Cortex of kidney (tissue), 1 donor: ENCODE measurements at places on chromosomes 12 and 14.

DNA sequence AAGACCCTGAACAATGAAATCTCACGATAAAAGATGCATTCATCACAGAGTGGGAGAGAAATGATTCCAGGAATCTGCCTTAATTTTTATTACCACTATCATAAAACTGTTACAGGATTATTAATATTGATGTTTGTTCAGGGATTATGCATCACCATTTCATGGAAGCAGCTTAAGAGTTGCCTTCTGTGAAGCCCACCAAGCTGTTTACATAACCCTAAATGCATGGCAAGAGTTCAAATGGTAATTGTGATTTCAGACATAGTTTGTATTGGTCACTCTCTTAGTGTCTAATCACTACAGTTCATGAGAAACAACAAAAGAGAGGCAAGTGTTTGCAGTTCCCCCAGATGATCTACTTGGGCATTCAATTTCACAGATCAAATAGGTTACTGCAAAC, 527.7 kb downstream of the RPS29 start:
- no peak for DNase-seq

- DNase-seq = no peak
These were observed 208.8 kb upstream of the EEA1 start for GRCh38 chr12:93137656-93138612.

DNA sequence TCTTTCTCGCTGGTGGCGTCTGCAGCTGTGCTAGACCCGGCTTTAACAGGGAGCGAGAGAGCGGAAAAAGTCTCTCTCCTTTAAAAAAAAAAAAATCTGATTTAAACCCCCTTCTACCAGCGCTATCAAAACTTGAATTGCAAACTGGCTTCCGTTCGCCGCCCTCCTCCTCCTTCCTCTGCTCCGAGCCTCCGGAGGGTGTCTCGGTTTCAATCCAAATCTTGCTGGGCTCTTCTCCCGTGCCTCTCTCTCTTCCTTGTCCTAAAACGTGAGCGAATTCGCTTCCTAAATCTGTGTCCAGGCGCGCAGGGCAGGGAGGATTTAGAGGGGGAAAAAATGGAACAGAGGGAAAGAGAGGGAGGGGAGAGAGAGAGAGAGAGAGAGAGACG, 272 bp downstream of the TBX3 start:
- DNase-seq = no peak

GRCh38 chr14:101600891-101601605, 39.8 kb downstream of the DIO3 start:
- no peak for DNase-seq

DNA sequence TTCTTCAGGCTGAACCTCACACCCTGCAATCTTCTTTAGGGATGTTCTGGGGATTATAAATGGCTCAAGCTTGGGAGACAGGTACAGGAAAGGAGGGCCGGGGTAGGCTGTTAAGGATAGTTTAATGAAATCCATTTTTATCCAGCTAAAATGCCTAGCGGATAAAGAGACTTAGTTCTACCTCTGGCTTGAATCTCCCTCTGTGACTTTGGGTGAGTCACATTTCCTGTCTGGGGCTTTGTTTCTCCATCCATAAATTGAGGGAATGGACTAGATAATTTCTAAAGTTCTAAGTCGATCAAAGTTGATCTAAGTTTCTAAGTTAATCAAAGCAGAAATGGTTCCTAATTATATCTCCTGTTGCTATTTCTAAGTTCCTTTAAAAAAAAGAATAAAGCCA, 319.6 kb upstream of the E2F7 start:
- DNase-seq = no peak

GRCh38 chr14:88791629-88792472, 902 bp downstream of the EML5 start:
- no peak for DNase-seq

GRCh38 chr14:100428727-100429126, 105.6 kb downstream of the SLC25A47 start:
- DNase-seq = no peak

GRCh38 chr12:56020423-56021184, at the start of gene IKZF4:
Gene IKZF4, plus strand, starts transcription at chr12:56021043. Its CDS starts 451 bp downstream, at chr12:56021494.
- DNase-seq = no peak

DNA sequence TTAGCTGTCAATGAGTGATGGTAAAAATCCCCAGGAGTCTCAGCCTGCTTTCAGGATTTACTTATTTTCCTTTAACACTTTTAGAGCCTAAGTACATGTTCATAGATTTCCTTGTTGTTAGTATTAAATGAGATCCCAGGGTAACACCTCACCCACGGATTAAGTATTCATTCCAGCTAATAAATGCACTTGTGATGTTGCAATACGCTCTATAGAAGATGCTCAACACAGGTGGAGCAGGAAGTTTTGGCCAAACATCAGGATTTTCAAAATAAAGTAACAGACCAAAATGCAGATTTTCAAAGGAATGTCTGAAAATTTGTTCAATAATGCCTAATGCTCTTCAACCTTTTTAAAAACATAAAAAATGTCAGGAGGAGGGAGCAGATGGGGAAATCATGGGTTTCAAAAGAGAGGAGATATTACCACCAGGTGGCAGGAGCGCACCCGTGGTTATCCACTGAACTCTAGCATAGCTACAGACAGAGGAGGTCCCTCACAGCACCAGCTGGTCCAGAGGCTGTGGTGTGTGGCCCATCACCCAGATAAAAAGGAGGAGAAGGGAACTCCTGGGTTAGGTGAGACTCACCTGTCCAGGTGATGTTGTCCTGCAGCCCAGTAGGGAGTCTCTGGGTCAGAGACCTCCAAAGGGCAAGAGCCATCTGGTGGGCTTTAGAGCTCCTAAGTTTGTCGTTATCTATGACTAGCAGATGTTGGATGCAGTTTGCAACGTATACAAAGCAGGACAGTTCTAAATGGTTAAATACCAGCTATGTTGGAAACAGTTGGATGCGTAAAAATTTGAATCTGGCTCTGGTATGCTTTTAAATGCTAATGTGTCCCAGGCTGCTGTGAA, 1158.4 kb upstream of the TMEM132C start:
- no peak for DNase-seq

DNA sequence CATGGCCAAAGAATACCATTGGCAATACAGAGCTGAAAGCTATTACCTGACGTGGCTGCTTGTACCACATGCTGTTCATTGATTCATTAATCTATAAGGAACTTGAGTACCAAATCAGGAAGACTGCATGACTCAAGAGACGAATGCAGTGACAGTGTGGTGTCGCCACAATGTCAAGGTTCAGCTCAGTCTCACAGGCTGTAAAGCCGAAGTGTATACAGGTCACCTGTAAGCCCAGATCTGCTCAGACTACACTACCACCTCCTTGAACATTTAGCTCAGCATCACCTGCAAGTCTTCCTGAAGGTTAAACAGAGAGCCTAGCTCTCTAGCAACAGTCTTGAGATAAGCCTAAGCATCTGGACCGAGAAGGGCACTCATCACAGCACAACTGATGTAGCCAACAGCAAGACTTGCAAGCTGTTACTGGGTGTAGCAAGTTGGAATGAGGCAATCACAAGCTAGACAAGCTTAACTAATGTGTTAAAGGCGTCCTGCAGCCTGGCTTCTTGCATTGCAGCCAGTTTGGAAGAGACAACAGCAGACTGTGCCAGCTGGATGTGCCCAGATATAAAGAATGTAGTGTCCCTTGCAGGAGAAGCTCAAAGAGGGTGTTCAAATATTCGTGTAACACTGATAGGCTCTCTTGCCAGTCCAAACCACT, 21.0 kb downstream of the TMTC1 start:
- no peak for DNase-seq

DNA sequence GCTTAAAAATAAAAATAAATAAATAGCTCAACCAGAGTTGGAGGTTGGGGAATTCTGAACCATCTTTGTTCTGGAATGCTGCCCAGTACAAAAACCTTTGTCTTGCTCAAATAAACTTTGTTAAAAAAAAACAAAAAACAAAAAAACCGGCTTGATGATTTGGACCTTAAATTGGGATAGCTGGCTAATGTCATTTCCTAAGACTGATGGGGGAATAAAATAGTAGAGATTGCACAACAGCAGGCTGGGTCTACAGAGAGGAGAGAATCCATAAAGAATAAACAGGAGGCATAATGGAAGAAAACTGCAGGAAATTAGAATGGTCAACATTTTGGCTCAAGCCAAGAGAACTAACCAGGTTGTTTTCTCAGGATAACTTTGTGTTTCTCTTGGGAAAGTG, 370.9 kb downstream of the AEBP2 start:
- DNase-seq = no peak

GRCh38 chr14:73368616-73369015, 89.7 kb downstream of the NUMB start:
- DNase-seq = no peak
